ENCODE measurements at places on chromosomes 6 and 20. TPM values are rescaled to one million over a fixed set of nuclear protein-coding genes. Genes with fewer than 3 reads are reported as not detected.

Gene TBXT
- not detected for total RNA-seq

Gene PSORS1C1
- 0.82 TPM for total RNA-seq

Gene PBOV1
- total RNA-seq, result not detected

Gene DDAH2
- 88.5 TPM for total RNA-seq

Gene HAO1
- not detected for total RNA-seq
